ENCODE measurements at places on chromosomes 3 and 15.

GRCh38 chr3:170632780-170633179 lies 46.9 kb upstream of the SLC7A14 start:
- DNase-seq, result no peak

DNA sequence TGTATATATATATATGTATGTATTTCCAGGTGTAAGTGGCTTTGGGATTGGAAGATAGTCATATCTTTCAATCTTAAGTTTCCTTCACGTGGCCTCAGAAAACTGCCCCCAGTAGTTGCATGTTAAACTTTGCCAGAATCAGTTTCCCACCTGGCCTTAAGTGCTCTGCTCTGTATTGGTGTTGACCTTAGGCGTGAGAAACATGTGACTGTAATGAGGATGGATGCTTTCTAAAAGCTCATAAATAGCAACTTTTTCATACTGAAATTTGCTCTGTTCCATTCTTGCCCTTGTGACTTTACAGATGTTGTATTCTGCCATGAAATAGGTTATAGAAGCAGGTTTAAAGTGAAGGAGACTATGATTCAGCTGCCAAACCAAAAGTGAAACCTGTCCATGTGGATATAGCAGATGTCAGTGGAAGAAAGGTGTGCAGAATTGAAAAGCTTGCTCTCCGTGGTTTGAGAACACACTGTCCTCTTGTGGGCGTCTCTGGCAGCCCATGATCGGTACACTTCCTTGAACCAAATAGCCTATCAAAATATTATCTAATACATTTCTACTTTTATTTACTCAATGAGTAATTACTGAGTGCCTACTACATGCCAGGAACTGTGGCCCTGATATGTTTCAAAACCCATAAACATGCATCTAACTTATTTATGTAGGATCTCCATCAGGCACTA lies 15.8 kb downstream of the SCG5 start:
- no peak for DNase-seq

GRCh38 chr15:57220205-57220604 lies 156.1 kb upstream of the CGNL1 start:
- no peak for DNase-seq

GRCh38 chr3:6753536-6753935 lies 107.4 kb upstream of the GRM7 start:
- no peak for DNase-seq

DNA sequence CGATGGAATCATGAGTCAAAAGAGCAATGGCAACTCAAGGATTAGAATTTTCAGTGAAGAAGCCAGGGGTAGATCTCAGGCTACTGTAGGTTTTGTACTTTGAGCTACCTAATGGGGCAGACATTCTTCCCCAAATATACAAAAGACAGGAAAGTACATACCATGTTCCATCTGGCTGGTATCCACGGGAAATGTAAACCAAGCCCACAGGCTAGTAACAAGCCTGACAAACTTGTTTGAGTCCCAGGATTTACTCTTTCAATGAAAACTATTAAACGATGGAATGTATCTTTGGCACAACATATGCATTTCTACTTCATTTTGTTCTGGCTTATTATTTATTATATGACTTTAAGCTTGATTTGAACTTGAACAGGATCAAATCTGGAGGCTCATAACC lies 44.2 kb upstream of the GOLIM4 start:
- no peak for DNase-seq

GRCh38 chr3:183148056-183148455 lies 14.5 kb downstream of the LAMP3 start:
- DNase-seq, result no peak

- no peak for DNase-seq
Measured at GRCh38 chr3:105876780-105877327, 8.0 kb upstream of the CBLB start.

DNA sequence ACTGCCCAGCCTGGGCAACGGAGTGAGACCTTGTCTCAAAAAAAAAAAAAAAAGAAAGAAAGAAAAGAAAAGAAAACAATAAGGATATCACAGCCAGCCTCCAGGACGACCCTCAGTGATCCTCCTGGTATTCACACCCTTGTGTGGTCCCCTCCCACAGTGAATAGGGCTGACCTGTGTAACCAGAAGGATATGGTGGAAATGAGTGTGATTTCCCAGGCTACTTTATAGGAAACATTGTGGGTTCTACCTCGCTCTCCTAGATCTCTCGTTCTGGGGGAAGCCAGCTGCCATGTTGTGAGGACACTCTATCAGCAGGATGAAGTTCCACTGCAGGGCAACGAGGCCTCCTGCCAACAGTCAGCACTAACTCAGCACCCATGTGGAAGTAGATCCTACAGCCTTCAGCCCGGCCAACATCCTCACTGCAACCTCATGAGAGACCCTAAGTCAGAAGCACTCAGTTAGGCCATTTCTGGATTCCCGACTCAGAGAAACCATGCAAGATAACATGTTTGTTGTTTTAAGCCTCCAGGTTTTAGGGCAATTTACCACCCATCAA lies 11.1 kb downstream of the RFTN1 start:
- no peak for DNase-seq

DNA sequence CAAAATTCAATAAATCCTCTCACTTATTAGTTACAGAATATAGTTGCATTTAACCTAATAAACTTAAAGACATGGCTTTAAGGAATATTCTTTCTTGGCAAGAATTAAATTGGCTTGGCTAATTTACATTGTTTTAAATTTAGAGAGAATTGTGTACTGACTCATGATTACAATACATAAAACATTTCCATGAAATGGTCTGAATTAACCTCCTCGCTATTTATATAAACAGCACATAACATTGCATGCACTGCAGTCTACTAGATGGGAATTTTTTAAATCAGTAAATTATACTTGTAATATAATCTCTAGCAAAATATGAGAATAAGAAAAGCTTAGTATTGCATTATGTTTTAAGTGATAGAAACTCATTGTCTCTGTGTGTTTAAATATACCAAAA lies 268.9 kb downstream of the SHOX2 start:
- DNase-seq, result no peak

DNA sequence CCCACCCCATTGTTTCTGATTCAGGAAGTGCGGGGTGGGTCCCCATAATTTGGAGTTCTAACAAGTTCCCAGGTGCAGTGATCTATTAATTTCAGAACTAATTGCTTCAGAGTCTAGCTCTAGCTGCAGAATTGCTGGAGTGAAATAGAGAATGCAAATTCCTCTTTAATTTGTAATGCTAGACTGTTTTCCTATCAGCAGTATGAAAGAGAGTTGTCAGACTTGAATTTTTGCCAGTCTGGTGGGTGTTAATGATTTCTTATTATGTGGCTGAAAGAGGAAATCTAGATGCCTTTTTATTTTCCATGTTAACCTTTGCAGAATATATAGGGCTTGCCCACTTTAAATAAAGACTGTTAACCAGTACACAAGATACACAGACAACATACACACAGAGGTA lies 23.7 kb downstream of the APH1B start:
- DNase-seq, result no peak

GRCh38 chr3:81758275-81758674 lies 3.2 kb downstream of the GBE1 start:
- DNase-seq, result no peak

DNA sequence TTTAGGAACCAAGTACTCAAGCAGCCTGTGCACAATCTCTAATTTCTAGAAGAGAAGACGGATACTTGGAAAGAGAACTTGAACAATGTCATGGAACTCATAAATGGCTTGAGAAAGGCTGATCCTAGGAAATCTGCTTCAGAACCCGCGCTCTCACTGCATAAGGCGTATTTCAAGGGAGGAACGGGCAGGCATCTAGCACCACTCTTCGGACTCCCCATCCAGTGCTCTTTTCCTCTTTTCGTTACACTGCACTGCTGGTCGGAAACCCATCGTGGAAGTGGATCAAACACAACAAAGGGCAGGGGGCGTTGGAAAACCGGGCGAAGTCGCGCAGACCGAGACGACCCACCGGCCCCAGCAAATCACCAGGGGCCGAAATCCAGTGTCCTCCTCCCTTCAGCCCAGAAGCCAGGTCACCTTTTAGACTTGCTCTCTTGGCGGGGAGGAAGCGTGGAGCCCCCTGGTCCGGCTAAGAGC lies 539 bp upstream of the TLNRD1 start:
- DNase-seq, result no peak

GRCh38 chr3:106588739-106589138 lies 719.9 kb upstream of the CBLB start:
- DNase-seq, result no peak

DNA sequence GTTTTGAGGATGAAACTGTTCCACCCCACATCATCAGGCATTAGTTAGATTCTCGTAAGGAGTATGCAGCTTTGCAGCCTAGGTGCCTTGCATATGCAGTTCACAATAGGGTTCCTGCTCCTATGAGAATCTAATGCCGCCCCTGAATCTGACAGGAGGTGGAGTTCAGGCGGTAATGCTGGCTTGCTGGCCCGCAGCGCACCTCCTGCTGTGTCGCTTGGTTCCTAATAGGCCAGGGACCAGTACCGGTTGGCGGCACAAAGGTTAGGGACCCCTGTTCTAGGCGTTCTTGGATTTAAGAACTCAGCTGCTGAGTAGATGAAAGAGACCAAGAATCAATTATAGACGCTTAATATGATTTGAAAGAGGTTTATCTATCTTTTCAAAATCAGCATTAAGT lies 595.4 kb downstream of the CADM2 start:
- DNase-seq, result no peak

DNA sequence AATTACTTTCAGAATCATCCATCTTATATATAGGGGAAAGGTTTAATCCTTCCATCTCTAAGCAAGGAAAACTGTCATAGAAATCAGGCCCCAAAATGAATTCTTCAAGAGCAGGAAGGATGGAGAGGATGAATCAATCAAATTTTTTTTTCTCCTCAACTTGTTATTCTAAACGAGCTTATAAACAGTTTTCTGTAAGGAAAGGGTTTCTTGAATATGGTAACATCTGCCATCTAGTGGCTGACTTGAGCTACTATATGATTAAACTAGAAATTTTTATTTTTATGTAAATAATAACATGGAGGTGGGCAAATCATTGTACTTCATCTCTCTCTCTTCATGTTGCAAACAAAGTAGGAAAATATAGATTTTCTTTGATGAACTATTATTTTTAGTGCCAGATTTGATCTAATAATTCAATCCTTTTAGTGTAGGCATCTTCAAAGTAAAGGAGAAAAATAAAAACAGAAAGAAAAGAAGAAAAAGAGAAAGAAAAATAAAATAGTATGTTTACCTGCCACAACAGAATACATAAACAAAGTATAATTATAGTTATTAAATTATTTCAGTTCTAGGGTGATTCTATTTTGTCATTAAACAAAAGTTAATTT lies 146.6 kb downstream of the SERPINI1 start:
- DNase-seq, result no peak

DNA sequence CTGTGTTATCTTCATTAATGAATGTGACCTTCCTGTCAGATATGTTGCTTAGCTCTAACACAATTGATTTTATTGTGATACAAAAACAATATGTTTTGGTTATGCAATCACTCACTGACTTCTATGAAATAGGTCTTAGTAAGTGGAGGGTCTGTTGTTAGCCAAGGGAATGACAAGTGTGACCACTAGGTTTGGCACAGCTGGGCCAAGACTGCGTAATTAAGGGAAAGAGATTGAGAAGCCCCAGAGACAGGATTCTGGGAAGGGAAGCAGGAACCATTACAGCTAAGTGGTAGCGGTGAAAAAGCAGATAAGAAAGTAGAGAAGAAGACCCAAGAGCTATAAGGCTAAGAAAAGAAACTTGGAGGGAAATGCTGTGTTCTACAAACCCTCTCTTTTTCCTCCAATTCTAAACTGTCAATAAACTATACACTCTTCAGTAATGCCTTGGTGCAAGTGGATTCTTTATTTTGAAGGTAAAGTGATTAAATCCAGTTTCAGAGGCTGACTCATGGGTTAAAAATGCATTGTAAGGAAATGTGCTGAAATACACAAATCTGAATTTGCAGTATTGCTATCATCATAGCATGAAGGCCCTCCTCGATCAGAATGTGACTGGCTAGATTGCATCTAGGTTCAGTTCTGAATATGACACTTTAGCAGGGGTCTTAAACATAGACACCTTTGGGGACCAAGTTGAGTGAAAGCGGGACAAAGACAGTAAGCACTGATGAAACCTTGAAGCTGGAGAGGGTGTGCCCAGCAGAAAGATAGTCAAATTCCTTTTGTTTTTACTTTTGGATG lies 26.1 kb downstream of the KCNMB2 start:
- DNase-seq, result no peak

GRCh38 chr3:49198611-49199230 lies 27.3 kb downstream of the KLHDC8B start:
- DNase-seq, result no peak

DNA sequence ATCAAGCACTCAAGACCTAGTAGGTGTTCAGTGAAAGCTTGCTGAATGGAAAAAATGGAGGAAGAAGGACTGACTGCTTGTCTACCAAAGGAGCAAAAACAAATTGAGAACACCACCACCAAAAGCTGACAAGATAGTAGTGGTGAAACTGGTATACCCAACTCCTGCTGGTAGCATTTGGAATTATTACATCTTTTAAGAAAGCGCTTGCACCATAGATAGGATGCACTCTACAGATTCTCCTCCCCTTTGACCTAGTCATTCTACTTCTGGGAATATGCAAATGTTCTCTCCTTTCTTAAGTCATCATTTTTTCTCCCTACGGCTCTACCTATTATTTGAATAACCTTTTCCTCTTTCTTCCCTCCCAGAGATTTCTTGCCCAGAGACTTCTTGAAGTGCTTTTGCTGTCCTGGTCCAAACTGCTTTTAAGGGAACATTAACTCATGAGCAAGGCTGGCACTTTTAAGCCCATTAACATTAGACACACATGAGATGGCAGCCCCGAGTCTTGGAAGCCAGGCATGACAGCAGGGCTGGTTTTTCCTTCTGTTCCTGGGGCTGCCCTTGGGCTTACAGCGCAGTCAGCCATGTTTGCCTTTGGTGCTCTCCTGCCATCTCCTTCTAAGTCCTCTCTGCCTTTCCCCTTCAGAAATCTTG lies 75.0 kb upstream of the TLE3 start:
- DNase-seq, result no peak

DNA sequence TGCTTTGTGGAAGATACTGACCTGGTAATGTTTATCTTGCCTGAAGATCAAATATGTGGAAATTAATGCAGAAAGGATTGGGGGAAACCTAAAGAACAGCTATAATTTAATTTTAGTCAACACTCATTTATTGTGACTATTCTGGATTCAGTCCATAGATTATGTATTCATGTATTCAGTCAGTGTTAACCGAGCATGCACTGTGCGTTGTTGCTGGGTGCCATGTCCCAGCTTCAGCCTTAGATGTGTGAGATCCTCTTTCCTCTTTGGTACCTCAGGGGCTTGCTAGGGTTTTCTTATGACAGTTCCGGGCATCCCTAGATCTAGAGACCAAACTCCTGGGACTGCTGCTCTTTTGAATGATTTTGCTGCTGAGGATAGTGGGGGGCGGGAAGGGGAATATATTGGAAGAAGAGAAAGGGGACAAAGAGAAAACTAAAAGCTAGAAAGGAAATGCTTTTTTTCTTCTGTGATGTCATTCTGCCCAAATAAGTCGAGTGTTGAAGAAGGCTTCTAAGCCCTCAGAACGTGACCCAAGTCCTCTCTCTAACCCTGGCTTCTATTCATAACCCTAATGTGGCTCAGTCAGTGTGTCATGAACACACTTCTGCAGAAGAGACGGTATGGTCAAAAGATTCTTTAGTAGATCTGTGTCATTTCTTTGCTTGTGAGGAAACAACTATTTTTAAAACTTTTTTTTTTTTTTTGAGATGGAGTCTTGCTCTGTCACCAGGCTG lies 33.5 kb downstream of the STARD9 start:
- no peak for DNase-seq

- DNase-seq, result no peak
Measured at GRCh38 chr15:22949074-22949547, 31.1 kb downstream of the CYFIP1 start.

Measured in stimulated activated CD8-positive, alpha-beta memory T cell treated with anti-CD3 and anti-CD28 coated beads, Interleukin-4, amount 100 ng/mL, for 48 hours (primary cell).